Activated CD4-positive, alpha-beta memory T cell treated with anti-CD3 and anti-CD28 coated beads, Interleukin-2, amount 10 ng/mL, durations not matched to agents 7 days and 5 days (primary cell): ENCODE measurements at places on chromosomes 4 and X. TPM values are rescaled to one million over a fixed set of nuclear protein-coding genes. Genes with fewer than 3 reads are reported as not detected.

GRCh38 chrX:136170139-136170800 is 22.9 kb downstream of the FHL1 start:
- DNase-seq = no peak

- no peak for DNase-seq
Measured at GRCh38 chr4:184021389-184021788, 116.3 kb downstream of the STOX2 start.

- no peak for DNase-seq
Measured at GRCh38 chrX:153459986-153460385, 10.4 kb downstream of the HAUS7 start.

GRCh38 chrX:132120913-132121312 is 6.9 kb downstream of the FRMD7 start:
- no peak for DNase-seq

GRCh38 chr4:15340902-15341732 is 86.7 kb upstream of the C1QTNF7 start:
- no peak for DNase-seq

DNA sequence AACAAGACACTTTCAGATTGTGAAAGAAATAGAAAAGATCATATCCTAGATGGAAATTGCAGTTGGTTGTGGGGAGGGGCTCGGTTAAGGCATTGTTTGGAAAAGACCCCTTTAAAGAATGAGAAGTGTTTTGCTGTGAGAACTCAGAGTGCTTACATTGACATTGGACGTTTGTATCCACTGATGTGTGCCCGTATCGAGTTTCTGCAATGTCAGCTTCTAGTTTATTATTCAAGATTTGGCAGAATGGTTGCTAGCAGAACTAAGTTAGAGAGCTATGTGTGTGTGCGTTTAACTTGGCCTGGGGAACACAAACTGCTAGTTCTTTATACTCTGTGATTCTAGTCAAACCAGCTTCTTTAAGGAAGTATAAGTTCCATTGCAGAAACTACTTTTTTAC is 2702.5 kb downstream of the PCDH7 start:
- DNase-seq = no peak

DNA sequence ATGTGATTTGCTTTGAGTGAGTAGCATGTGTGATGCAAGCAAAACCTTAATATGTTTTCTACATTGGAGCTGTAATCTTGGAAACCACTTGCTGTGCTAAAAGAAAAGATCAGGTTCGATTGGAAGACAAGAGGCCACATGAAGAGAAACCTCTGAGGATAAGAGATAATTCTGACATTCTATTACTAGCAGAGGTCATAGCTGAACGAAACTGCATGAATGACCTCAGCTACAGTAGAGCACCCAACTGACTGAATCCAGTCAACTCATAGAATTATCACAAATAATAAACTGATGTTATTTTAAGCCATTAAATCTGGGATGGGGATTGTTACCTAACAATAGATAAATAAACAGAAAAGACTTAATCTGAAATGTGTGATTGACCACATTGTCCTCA is 147.1 kb downstream of the CAMK2D start:
- no peak for DNase-seq

- DNase-seq = peak; percentile 83
Measured at GRCh38 chrX:70133303-70134115, at the start of gene IGBP1. IGBP1 (plus strand) TSS chrX:70133447; CDS start chrX:70133948, 501 bp downstream.

DNA sequence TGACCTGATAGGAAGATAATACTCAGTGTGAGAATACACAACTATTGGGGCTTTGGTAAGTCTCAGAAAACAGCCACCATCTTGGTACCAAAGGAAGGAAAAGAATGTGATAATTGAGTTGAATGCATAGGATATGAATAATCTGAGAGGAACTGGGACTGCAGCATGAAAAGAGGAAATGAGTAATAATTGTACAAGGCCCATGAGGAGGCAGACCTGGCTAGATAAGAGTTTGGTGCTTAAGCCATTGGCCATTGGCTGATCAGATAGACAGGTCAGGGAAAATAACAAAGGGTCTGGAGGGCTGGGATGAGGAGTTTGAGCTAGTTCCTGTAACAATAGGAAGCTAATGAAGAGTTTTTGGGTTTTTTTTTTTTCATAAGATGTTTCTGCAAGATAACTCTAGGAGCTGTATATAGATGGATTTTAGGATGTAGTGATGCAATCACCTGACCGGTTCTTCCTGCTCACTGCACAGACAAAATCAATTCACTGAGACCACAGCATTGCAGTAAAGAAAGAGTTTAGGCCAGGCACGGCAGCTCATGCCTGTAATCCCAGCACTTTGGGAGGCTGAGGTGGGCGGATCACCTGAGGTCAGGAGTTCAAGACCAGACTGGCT is 5.3 kb upstream of the TRMT2B start:
- DNase-seq = no peak

DNA sequence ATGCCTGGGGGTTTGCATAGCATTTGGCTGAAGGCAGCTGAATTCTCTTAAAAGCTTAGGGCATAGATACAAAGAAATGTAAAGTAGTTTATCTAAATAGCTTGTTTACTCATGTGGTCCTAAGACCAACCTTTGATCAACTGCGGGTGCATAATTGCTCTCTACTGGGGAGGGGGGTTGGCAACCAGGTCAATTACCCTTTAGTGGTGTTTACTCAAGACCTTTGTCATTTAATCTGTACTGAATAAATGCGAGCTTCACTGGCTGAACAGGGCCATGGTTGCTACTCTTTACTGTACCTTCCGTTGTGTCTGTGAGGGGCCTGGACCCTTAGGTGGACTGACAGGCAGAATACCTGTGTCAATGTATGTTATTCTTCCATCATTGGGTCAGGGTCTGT is 102.7 kb upstream of the FAM9C start:
- DNase-seq = no peak

Gene XKRX
- total RNA-seq = 0.35 TPM

Gene CLDN24
- not detected for total RNA-seq

Gene NAP1L3
- 1.0 TPM for total RNA-seq

Gene MID1IP1
- total RNA-seq = 75.7 TPM

Gene FAAH2
- 6.0 TPM for total RNA-seq

Gene CTAG1A
- total RNA-seq = not detected
